ENCODE measurements at places on chromosomes 2 and 18.

DNA sequence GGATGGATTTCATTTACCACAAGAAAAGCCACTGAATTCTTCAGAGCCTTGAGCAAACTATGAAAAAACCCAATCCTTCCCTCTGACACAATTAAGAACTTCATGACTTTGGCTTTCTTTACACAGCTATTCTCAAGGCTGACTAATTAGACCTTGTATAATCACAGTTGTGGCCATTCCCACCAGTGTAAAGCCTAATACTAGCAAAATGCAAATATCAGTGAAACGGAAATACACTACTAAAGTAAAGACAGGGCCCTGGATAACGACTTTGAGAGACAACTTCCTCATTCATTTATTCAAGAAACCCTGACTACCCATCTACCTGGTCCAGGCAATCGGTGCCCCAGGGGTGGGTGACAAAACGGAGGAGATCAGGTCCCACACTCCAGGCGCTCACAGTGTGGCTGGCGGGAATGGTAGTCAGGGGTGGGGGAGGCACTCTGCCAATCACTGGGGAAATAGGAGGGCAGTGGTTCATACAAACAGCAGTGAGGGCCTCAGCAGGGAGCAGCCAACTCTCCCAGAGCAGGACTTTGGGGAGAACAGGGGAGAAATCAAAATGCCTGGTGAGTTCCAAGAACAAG lies 28.1 kb downstream of the TMEM163 start:
- DNase-seq = no peak

GRCh38 chr2:219908538-219908937 lies 281.1 kb downstream of the SLC4A3 start:
- no peak for DNase-seq

DNA sequence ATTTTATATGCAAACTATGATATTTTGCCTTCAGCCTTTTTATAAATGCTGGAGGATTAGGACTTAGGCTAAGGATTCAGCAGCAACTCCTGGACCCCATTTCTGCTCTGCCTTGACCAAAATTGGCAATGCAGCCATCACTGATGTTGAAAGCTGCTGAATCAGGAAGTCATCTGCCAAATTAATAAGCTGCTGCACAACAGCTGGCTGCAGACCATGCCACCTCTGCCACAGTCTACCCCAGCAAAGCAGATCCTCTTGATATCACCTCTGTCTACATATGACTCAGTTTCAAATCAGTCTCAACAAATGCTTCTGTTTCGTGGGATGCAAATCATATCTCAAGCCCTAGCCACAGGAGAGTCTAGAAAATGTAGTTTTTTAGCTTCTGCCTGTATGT lies 7.1 kb upstream of the SOS1 start:
- DNase-seq = no peak

DNA sequence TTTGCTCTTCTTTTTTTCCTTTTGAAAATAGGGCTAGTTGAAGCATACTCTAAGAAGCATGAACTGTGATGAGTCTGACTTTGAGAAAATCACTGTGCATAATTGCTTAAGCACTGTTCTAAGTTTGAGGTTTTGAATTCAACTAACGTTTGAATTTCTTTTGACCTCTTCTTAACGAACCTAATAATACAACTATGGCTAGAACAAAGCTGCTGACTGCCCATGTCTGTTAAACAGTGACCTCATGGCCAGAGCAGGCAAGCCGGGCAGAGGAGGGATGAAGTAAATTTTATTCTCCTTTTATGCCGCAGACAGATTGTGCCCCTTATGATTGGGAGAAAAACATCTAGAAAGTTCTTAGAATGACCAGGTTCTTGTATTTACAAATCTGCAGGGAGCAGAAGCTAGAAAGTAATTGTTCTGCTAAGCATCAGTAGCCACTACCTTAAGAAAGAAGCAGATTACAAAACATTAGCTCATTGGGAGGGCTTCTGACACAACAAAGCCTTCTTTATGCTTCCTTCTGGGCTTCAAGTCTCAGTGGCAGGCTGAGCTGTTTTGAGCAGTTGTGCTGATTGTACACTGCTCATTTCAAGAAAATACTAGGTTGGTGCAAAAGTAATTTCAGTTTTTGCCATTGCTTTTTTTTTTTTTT lies 97.8 kb upstream of the RASGRP3 start:
- no peak for DNase-seq
